ENCODE measurements at places on chromosomes 5 and 9. TPM values are rescaled to one million over a fixed set of nuclear protein-coding genes. Genes with fewer than 3 reads are reported as not detected.

Gene PHF24
- polyA plus RNA-seq = 0.18 TPM

Gene MTAP
- polyA plus RNA-seq = 15.2 TPM

Gene SPINK4
- polyA plus RNA-seq = 2.6 TPM

Gene TUT7
- polyA plus RNA-seq = 11.6 TPM

Gene OCLN
- 3.0 TPM for polyA plus RNA-seq

Gene ADCY2
- polyA plus RNA-seq = 6.6 TPM

Gene TMEM161B
- polyA plus RNA-seq = 7.1 TPM

DNA sequence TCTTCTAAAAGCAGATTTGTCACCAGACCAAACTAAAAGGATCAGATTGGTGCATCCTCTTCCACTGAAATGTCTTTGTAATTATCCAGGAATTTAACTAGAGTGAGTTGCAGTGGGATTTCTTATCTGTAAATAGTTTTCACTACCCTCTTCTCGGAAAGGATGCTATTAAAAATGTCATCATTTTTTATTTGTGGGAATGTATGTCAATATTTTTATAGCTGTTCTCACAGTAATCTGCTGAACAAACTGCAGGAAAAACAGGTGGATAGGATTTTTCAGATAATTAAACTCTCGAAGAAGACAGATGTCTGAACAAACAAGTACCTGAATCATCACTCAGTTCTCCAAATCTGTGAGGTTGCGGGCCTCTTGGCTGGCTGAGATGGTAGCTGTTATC lies 62.7 kb downstream of the RAB14 start:
- DNase-seq = no peak

GRCh38 chr5:167579693-167580055 lies 711.8 kb upstream of the WWC1 start:
- DNase-seq = no peak

DNA sequence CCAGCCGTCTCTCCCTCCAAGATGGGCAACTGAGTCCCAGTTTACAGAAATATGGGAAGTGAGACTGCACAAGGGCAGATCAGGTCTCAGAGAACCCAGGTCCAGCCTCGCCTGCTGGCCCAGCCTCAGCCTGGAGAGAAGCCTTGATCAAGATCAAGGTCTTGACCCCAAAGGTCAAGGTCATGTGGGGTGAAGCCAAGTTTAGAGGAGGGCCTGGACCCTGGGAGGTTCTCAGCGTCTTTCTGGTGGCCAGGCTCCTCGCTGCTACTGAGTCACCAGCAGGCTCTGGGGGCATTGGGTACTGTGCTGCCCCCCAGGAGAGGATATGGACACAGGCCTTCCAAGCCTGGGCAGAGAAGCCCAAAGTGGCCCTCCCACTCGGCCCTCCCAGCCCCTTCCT lies 8.8 kb downstream of the IPPK start:
- no peak for DNase-seq

- no peak for DNase-seq
Observed at GRCh38 chr5:179122411-179123108, 62.4 kb downstream of the ZNF354C start.

DNA sequence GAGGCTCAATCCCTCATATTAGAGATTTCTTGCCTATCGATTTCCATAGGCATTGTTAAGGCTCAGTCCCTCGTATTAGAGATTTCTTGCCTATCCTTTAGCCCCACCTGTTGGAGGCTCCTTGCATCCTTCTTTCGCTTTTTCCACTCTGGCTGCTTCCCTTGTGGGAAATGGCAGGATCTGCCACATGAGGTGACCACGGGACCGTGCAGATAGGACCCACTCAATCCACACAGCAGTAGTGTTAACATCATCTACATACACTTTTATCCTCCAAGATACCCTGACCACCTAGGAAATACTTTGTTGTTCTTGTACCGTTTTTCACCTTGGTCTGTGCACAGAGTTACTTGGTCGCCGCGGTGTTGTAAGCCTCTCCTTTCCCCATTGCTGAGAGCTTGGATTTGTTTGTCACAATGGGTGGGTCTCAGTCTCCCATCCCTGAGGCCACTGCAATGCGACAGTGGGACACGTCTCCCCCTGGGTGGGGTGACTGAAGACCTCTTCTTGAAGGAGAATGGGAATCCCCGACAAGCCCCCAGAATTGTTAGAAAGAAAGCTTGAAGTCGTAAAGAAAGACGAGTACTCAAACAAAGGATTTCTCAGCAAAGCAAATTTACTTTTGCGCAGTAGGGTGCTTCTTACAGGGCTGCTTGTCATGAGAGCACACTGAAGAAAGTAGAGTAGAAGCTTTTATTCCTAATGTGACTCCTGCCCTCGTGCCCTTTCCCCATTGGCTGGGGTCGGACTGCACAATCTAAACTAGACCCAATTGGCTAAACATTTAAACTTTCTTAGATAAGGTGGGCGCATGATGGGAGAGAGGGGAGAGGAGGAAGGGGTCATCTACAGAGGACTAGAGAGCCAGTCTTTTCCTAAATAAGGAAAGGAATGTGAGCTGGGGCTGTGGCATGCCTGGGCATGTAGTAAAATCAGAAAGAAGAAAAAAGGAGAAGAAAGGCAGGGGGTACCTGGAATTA lies 19.8 kb downstream of the IFT74 start:
- DNase-seq = no peak
